Fibroblast of mammary gland (primary cell): ENCODE measurements at places on chromosomes 5 and 9.

DNA sequence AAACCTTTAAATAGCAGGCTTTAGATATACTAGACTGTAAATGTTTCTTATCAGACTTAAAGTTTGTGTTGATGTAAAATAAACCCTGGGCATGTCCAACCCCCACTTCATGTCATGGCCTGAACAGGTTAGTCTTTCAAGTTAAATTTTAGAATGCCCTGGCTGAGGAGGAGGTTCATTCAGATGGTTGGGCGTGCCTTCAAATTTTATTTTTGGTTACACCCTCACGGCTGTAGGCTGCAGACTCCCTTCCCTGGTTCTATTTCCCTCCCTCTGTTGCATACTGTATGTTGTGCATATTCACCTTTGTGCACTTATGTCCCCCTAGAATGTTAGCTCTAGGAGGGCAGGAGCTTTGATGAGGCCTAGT is 5.3 kb upstream of the BICD2 start:
- DNase-seq: no peak

DNA sequence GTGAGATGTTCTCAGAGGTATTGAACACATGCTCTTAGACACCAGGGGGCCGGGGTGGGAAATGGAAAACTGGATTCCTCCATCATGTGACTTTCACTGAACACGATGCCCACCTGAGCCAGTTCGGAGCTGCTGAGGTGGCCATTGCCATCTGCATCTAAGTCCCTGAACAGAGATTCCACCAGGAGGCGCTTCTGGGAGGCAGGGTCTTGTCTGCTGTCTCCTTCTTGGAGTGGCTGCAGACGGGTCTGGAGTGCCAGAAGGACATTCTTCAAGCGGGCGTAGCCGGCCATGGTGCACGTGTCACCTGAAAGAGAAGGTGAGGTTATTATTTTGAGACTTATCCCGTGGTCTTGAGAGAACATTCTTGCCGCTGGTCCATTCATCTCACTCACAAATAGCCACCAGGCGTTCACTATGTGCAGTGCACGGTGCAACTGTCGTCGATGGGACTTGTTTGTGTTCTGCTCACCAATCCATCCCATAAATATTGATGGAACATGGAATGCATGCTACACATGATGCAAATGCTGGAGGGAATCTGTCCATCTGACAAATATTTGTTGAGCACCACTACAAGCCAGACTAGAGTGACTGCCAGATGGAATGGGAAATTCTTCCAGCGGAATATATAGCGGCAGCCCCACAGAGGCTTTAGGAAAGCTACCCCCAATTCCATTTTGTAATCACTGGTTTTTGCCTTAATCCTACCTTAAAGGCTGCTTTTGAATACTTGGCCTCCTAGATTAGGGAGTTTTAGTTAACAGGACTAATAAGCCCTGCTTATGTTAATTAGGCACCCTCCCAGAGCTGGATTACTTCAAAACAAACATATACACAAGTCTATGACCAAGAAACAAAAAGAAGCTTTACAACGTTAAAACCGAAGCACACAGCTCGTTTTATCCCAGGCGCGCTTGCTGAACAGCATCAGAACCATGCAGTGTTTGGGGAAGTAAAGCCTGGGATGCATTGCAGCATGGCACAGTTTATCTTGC is 264.8 kb downstream of the HSPA4 start:
- DNase-seq: peak; percentile 14

- no peak for DNase-seq
These were observed 1296.8 kb upstream of the NUDT12 start for GRCh38 chr5:104859437-104859836.

DNA sequence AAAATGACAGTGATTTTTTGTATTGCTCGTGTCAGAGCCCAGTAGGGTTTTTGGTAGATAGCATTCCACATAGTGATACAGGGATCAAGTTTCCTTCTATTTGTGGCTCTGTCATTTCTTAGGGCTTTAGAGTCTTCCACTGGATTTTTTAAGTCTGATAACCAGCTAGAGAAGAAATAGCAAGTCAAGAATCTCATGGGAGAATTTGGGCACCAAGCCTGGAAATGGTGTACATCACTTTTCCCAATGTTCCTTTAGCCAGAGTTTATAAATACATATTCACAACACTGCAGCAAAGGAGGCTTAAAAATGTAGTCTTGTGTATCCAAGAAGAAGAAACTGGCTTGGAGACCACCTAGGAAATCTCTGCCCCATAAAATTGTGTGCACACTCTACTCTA is 647.1 kb upstream of the KLF4 start:
- DNase-seq: peak; percentile 36

DNA sequence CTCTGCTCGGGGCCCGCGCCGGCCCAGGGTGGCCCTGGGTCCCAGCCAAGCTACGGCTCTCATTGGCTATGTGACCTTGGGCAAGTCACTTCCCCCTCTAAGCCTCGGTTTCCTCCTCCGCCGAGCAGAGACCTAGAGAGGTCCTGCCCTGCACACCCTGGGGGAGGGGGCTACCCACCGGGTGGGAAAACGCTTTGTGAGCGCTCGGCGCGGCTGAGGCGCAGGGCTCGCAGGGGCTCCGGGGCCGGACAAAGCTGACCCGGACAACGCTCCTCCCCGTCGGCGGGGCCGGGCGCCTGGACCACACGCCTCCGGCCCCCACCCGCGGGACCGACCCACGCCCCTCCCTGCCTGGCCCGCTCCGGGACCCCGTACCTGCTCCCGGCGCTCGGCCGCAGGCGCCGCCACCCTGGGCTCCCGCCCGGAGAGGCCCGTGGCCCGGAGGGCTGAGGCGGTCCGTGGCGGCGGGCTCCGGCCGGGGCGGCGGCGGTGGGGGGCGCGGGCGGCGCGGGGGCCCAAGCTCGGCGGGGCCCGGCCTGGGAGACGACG is 85.7 kb upstream of the MELK start:
- no peak for DNase-seq

DNA sequence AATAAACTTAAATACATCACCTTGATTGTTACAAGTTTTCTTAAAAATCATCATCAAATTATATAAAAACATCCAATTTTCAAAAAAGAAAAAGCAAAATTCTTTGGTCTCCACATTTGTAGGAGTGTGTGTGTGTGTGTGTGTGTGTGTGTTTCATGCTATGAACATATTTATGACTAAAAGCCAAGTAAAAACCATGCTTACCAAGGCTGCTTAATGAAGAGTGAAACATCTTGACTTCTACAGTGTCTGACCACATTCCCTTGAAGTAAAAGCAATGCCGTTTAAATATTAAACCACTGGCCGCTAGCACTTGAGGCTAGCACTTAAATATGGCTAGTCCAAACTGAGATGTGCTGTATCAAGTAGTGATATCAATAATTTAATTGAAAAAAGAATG is 549.1 kb upstream of the CCNG1 start:
- DNase-seq: no peak

GRCh38 chr9:105633411-105633810 is 28.8 kb upstream of the TAL2 start:
- no peak for DNase-seq

DNA sequence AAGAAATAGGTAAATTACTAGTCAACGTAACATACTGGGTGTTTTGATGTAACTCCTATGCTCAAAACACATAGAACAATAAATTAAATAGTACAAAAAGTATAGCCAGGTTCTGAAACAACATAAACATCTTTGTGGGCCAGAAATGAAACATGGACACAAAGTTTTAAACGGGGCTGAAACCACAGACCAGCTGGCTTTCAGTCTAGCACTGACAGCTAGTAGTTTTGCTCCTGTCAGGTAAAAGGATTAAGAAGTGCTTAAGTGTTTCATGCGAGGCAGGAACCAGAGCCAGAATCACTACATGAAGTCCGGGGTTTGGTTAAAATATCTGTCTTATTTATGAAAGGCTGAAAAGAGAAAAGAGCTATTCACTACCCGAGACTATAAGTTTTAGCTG is 19.5 kb downstream of the DCAF10 start:
- no peak for DNase-seq

- DNase-seq: no peak
These were observed 189.9 kb downstream of the DEPDC1B start for GRCh38 chr5:60510049-60510448.

GRCh38 chr9:83036043-83036442 is 26.9 kb downstream of the RASEF start:
- no peak for DNase-seq

GRCh38 chr9:108274971-108275370 is 580.8 kb downstream of the ACTL7B start:
- DNase-seq: no peak

DNA sequence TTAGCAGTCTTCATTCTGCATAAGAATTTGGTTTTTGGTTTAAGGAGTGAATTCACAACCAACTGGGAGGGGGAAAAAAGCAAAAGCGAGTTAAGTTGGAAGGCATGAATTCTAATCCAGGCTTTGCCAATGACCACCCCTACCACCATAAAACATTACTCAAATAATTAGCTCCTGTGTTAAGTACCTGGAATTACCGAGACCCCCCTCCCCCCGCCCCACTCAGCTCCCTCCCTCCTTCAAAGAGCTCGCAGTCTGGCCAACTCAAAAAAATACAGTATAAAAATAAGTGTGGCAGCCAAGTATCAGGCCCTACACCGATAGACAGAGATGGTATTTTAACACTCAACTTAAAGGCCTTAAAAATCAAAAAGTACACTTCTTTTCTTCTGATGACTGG is 492 bp downstream of the ATG12 start:
- no peak for DNase-seq
